Stimulated activated CD4-positive, alpha-beta T cell treated with anti-CD3 and anti-CD28 coated beads, Interleukin-15, amount 100 ng/mL, for 1 hour (primary cell): ENCODE measurements at places on chromosomes 7 and 10.
A peak's percentile ranks its signal among the peaks of the same experiment; 100 is the strongest.

- DNase-seq: no peak
These were observed 2.2 kb downstream of the FZD8 start for GRCh38 chr10:35639728-35640401.

- no peak for DNase-seq
These were observed 73.0 kb upstream of the IL6 start for GRCh38 chr7:22653951-22654350.

DNA sequence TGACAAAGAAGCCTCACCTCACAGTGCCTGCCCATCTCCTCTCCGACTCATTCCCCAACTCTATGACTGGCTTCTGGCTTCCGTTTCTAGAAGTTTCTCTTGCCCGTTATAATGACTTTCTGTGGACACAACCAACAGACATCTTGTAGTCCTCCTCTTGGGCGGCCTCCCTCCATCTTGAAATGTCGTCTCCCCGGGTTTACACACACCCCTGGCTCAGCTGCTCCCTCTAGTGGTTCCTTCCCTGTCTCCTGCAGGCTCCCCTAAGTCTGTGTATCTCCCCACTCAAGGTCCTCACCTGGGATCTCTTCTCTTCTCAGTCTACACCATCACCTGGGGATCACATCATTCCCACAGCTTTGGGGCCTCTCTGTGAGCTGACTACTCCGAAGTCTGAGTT lies 123.4 kb upstream of the NEBL start:
- DNase-seq: no peak

DNA sequence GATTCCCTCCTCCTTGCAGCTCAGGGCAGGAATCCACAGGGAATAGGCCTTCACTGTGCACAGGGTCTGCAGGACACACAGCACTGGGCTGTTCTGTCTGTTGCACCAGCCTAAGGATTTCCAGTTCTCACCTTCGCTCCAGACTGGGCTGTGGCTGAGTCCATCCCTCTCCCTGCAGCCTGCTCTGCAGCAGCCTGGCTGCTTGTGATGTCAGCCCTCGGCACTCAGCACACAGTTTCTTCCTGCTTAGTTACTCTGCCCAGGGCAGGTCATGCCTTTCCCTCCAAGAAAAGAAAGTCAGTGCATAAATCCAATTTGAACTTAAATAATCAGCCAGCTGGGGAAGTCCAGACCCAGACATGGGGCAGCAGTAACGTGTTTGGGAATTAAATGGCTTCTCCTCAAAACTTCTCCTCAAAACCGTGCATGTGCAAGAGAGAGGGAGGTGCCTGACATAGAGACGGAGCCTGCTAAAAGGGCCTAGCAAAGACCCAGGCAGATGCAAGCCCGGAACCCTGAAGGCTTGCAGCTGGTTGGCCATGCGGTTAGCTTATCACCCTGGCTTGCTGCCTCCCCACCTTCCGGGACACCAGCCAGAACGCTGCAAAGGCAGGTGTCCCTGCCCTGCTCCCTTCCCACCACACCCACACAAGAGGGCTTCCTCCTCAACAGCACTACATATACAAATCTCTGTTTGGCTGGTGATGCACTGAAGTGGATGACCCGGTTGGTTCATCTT lies 10.9 kb upstream of the GDF2 start:
- DNase-seq: peak; percentile 16

- DNase-seq: no peak
These were observed 192.9 kb downstream of the ZMYND11 start for GRCh38 chr10:327889-328852.

GRCh38 chr10:113213035-113213434 lies 263.0 kb downstream of the TCF7L2 start:
- DNase-seq: no peak

DNA sequence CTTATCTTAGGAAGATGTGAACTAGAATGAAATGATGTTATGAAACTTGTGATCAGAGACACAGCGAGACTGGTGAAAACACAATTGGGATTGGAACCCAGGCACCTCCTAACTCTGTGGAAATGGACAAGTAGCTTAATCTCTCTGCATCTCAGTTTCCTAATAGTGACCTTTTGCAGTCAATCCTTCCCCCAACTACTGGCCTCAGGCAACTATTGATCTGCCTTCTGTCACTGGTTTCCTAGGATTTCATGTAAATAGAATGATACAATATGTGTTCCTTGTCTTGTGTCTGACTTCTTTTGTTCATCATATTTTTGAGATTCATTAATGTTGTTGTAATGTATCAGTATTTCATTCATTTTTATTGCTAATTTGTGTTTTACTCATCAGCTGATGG lies 341.7 kb downstream of the REEP3 start:
- DNase-seq: no peak

GRCh38 chr7:98617960-98618418 lies 904 bp downstream of the NPTX2 start:
- no peak for DNase-seq

DNA sequence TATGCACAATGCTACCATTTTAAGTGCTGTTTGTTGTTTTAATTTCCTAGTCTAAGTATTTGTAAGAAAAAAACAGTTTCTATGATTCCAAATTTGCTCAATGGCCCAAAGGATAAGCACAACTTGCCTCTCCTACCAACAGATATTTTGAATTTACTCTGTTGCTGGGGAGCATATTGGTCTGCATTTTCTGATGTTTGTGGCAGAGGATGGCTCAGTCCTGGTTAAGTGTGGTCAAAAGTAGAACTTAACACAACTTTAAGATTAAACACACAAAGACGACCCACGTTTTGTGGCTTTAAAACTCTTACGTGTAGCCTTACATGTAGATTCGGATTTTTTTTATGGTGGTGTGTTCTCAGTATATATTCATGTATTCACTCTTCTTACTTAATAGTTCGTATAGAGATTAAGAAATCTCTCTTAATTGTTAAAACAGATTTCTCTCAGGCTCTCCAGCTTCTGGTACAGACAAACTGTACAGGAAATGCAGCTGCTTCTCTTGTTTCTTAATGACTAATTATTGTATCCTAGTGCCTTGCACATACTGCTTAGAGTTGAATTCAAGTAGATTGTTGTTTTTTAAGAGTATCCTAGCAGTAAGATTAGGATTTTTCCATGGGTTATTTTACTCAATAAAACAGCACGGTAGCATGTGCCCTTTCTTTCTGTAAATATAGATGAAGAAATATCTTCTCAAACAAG lies 86.2 kb downstream of the GPR85 start:
- DNase-seq: no peak

GRCh38 chr10:105973360-105973759 lies 1191.1 kb downstream of the SORCS1 start:
- DNase-seq: no peak

- DNase-seq: no peak
These were observed 618.4 kb upstream of the NRP1 start for GRCh38 chr10:33952692-33953360.

DNA sequence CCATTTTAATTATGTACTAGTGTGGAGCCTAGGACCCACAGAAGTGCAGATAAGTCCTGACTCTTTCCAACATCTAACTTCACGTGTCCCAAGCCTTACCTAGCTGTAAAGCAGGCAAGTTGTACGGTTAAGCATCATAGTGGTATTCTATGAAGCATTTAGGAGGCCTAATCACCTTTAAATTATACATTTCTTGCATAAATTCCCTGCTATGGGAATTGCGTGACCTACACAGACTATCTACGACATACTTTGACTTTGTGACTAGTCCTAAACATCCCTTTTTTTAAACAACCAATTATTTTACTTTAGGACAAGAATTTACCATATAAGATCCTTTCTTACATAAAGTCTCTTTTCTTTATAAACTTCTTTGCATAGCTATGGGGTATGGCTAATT lies 37.7 kb upstream of the LRGUK start:
- DNase-seq: no peak
